Thoracic aorta (tissue), 2 donors: ENCODE measurements at places on chromosomes 2 and 18.
A peak's percentile ranks its signal among the peaks of the same experiment; 100 is the strongest.

DNA sequence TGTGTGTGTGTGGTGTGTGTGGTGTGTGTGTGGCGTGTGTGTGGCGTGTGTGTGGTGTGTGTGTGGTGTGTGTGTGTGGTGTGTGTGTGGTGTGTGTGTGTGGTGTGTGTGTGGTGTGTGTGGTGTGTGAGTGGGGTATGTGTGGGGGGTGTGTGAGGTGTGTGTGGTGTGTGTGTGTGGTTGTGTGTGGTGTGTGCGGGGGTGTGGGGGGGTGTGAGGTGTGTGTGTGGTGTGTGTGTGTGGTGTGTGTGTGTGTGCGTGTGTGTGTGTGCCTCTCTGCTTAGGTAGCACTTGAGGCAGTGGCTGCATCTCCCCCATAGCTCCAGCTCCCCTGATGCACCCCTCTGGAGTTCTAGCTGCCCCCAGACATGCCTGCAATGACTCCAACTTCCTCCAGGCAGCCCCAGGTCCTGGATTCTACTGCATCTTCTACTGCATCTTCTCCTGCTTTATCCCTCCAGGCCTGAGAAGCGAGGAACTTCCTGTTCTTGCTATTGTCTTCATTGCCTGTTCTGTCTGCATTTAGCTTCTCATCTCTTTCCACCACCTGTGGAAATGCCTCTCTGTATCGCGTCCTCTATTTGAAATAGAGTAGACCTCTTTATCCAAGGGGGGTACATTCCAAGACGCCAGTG is 22.2 kb upstream of the MLPH start:
- H3K4me3 ChIP-seq: no peak overlapping the region
- H3K27ac ChIP-seq: no peak overlapping the region
- no peaks in the 10 kb centered on the region for H3K36me3 ChIP-seq
- H3K4me1 ChIP-seq: no peaks in the 10 kb centered on the region
- H3K27me3 ChIP-seq: no peaks in the 10 kb centered on the region

GRCh38 chr2:3491306-3491705 is 28.0 kb downstream of the ADI1 start:
- H3K27ac ChIP-seq: peak overlapping the region; percentile 87
- DNase-seq: no peak
- peaks cover 8% of the 10 kb centered on the region for H3K4me1 ChIP-seq

- DNase-seq: no peak
- no peak overlapping the region for H3K27ac ChIP-seq
- no peaks in the 10 kb centered on the region for H3K27me3 ChIP-seq
- no peaks in the 10 kb centered on the region for H3K36me3 ChIP-seq
- H3K4me1 ChIP-seq: no peaks in the 10 kb centered on the region
Measured at GRCh38 chr2:10366601-10367270, 64.0 kb downstream of the HPCAL1 start.

GRCh38 chr2:51807229-51807628 is 775.3 kb upstream of the NRXN1 start:
- H3K4me1 ChIP-seq: no peaks in the 10 kb centered on the region
- DNase-seq: no peak
- H3K27ac ChIP-seq: no peak overlapping the region
- H3K27me3 ChIP-seq: no peaks in the 10 kb centered on the region
- H3K4me3 ChIP-seq: no peak overlapping the region

DNA sequence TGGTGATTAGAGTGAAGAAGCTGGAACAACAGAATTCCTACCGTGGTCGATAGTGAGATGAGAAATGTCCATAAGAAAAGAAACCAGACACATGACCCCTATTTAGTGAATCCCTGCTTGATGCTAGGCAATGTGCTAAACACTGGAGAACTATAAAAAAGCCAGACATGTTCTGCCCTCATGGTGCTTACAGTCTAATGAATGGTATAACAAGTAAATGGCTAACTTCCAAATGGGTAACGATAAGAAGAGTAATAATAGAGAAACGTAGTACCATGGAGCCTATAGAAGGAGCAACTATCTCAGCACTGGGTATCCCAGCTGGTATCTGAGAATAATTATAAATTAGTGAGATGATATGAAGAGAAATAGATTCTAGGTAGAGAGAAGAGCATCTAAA is 5.0 kb downstream of the DSG2 start:
- H3K4me1 ChIP-seq: peaks cover 3% of the 10 kb centered on the region
- DNase-seq: no peak
- no peak overlapping the region for H3K4me3 ChIP-seq

DNA sequence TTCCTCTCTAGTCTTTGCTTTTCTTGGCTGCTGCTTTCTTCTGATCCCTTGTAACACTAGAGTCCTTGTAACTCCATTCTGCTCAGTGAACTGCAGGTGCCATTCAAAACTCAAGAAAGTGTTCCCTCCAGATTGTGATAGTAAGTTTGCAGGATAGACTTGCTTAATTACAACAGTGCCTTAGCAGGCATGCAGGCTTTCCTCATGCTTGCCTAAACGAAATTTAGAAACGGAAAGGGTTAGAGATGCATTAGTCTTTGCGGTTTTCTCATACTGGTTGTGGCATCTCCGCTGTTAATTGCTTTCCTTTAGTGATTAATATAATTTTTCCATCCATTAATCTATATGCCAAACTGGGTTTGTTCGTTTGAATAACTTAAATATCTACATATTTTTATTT is 82.9 kb downstream of the DOK6 start:
- no peaks in the 10 kb centered on the region for H3K4me1 ChIP-seq
- H3K27me3 ChIP-seq: no peaks in the 10 kb centered on the region
- H3K36me3 ChIP-seq: no peaks in the 10 kb centered on the region
- no peak overlapping the region for H3K4me3 ChIP-seq
- no peak for DNase-seq
- no peak overlapping the region for H3K27ac ChIP-seq

- DNase-seq: no peak
- H3K4me3 ChIP-seq: no peak overlapping the region
- no peaks in the 10 kb centered on the region for H3K36me3 ChIP-seq
- no peaks in the 10 kb centered on the region for H3K27me3 ChIP-seq
Measured at GRCh38 chr2:236083934-236084333, 84.3 kb downstream of the GBX2 start.

DNA sequence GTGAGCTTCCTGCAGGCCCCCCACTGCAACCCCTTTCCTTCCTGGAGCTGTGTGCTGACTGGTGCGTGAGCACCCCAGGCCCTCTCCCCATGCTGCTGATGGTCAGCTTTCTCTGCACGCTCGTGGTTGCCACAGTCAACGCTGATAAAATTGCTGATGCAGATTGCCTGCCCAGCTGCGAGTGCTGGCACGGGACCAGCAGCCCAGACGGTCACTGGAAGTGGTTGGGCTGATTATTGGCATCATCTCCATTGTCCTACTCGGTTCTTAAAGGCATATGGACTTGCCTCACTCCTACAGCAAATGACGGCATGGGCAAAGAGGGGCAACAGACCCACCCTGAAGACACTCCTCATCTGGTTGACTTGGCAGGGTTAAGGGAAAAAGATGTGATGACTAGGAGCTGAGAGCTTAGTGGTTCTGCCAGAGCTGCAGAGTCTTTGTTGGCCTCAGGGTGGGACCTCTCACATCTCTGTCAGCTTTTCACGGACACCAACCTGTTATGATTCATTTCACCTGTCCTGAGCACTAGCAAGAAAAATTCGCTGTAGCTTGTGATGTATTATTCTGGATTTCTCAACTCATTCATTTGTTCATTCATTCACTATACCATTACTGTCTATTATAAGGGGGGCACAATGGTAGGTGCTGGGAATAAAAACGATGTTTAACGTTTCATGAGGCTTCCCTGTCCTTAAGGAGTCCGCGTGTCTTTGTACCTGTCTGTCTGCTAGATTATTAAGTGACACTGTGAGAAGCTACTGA is 38.4 kb downstream of the PAX8 start:
- peak overlapping the region; percentile 72 for H3K27ac ChIP-seq
- DNase-seq: peak; percentile 62
- H3K36me3 ChIP-seq: no peaks in the 10 kb centered on the region
